NCI-H2227 treated with DMSO at 0.1 percent for 48 hours (cell line): ENCODE measurements at places on chromosomes 1 and 21.

DNA sequence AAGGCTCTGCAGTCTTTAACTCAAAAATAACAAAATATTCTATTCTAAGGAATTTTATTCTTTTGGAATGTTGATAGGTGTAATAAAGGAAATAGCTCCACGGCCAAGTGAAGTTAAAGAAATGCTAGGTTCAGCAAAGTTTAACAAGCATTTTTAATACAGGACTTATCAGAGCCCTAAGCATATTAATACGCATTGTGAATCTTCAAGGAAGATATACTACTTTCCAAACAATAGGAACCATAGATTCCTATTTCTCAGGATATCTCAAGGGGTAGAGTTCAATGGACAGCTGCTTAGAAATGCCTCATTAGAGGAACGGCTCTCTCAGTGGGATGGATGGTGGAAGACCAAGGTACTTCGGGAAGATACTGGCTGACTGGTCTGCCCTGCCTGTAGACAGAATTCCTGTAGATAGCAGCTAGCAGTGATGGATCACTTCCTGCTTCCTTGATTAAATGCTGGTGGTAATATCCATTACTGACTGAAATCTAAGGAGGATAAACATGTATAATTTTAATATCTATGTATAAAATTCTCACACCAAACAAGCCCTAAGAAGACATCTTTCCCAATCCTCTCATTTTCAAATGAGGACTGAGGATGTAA, 8.1 kb upstream of the LRRC8C start:
- no peak for DNase-seq

- peak; percentile 22 for DNase-seq
These were observed 77.0 kb downstream of the MORN1 start for GRCh38 chr1:2314273-2314802.

GRCh38 chr1:151718011-151718431, 1.4 kb upstream of the CELF3 start:
- no peak for DNase-seq

GRCh38 chr1:117136749-117137148, 15.2 kb upstream of the TRIM45 start:
- no peak for DNase-seq

DNA sequence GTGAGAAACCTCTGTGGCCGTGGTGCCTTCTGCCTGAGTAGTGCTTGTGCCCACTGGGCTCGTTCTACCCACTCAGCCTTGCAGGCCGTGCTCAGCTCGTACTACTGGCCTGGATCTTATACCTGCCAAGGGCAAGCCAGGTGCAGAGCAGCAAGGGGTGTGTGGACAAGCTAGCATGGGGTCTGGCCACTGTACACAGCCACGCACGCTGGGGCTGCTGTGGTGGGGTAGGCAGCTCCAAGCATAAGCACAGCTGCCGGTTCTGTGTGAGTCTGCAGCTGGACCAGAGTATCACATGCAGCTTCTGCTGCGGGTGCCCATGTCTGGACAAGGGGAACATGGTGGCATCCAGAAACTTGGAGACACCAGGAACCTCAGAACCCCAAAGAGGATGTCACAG, 16.4 kb downstream of the FAM20B start:
- no peak for DNase-seq

DNA sequence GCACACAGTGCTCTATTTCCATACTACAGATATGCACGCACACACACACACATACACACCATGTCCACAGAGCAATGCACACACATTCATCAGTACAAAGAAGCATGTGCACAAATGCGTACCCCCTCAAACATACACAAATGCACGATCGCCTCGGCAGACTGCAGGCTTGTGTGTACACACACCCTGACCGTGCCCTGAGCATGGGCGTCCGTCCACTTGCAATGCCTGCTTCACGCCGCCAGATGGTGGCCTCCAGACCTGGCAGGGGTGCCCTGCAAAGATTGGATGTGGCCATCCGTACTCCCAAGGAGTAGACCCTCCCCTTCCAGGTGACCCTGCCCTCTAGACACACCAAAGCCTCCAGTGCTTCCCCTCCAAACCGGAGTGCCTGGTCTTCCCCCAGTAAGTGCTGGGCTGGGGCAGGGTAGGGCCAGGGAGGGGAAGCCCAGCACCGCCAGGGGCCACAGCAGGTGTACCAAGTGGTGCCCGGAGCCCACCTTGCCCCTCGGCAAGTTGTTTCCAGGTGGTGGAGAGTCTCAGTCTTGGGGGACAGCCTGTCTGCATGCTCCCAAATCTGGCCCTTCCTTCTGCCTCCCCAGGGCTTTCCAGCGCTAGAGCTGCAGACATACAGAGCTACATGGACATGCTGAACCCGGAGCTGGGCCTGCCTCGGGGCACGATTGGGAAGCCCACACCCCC, 20.6 kb downstream of the ESPN start:
- DNase-seq: no peak

DNA sequence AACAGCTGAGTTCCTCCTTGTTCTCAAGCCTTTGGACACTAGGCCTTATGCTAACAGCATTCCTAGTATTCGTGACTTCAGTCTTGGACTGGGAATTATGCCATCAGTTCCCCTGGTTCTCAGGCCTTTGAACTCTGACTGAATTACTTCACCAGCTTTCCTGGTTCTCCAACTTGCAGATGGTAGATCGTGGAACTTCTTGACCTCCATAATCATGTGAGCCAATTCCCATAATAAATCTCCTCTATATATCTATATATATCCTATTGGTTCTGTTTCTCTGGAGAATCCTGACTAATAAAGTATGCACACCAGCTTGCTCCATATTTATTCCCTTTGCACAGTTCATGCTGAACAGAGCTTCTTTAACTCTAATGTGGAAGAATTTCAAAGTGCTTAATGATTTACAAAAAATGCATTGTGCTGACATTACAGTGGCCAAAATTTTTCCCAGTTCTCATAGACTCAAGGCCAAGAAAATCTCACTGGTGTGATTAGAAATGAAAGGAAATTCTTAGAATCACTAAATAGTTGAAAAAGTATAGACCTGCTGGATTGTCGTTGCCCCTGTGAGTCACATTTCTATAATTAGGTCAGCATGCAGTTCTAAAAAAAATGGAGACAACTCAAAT, 462.9 kb upstream of the ADAMTS5 start:
- DNase-seq: no peak

- no peak for DNase-seq
These were observed 172.5 kb upstream of the GJB5 start for GRCh38 chr1:34582356-34582755.

GRCh38 chr1:9127395-9128165, 1.3 kb downstream of the GPR157 start:
- no peak for DNase-seq

- no peak for DNase-seq
These were observed 10.1 kb upstream of the SERBP1 start for GRCh38 chr1:67440339-67440738.

DNA sequence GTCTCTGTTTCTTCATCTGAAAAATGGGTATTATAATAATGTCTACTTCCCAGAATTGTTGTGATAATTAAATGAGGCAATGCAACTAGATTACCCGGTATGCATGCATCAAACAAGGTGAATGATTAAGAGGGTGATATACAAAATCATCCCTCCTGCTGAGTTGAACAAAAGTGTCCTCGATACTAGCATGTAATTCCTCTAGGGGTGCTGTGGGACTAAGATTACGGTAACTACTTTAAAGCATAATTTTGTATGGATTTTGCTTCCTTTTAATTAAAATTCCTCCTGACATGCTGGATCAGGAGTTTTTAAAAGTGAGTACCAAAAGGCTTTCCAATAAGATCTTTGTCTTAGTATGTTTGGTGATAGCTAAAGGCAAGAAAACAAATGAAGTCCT, 98.7 kb upstream of the PRMT6 start:
- DNase-seq: no peak

DNA sequence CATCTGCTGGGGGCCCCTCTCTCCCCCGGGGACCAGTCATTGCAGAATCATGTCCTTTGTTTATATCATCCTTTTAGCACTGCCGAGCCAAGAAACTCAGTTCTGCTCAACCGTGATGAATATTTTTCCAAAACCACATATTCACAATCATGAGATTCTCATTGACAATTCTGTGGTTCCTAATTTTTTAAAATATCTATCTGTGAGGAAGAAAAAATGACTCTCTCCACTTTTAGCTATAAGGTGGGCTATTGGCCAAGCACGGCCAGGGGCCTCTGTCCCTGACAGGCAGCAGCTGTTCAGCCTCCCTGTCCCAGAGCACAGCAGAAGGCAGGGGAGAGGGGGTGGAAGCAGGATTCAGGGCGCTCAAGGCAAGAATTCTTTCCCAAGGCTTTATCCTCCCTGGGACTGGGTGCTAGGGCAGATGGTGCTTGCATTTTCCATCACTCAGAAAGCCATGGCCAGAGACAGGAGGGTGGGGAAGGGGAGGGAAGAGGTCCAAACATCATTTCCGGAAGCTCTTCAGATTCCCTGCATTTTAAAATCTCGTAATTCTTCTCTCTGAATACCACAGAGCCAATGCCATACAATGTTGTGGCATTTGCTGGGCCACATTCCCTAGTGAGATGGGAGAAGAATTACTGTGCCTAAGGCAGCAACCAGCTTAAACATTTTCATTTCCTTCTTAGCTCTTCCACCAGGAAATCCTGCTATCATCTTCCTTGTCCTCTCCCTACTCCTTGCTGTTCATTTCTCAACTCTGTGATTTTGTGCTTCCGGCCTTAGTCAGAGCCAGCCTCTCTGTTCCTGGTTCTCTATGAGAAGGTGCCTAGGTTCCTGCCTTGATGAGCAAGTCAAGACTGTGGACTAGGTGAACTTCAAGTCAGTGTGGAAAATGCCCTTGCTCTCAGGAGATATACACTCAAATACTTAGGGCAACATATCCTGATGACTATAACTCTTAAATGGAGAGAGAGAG, 60.3 kb downstream of the KCNJ6 start:
- no peak for DNase-seq

DNA sequence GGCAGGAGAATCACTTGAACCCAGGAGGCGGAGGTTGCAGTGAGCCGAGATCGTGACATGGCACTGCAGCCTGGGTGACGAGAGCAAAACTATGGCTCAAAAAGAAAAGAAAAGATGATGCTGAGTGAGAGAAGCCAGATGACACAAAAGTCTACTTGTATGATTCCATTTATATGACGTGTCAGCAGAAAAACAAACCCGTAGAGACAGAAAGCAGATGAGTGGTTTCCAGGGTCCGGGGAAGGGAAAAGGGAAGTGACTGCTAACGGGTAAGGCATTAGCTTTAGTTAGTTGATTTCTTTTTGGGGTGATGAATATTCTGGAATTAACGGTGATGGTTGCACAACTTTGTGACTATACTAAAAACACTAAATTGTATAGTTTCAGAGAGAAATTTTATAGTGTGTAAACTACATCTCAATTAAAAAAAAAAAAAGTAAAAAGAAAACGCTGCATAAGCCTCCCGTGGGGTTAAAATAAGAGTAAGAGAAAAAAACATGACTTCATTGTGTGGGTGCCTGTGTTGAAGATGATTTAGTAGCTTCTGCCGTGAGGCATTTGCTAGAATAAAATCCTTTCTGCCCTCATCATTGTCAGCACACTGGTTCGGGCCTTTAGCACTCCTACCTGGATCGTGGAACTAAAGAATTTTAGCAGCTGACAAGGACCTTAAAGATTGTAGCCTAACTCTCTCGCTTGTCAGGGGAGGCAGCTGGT, 24.7 kb upstream of the ATP5PO start:
- DNase-seq: no peak

DNA sequence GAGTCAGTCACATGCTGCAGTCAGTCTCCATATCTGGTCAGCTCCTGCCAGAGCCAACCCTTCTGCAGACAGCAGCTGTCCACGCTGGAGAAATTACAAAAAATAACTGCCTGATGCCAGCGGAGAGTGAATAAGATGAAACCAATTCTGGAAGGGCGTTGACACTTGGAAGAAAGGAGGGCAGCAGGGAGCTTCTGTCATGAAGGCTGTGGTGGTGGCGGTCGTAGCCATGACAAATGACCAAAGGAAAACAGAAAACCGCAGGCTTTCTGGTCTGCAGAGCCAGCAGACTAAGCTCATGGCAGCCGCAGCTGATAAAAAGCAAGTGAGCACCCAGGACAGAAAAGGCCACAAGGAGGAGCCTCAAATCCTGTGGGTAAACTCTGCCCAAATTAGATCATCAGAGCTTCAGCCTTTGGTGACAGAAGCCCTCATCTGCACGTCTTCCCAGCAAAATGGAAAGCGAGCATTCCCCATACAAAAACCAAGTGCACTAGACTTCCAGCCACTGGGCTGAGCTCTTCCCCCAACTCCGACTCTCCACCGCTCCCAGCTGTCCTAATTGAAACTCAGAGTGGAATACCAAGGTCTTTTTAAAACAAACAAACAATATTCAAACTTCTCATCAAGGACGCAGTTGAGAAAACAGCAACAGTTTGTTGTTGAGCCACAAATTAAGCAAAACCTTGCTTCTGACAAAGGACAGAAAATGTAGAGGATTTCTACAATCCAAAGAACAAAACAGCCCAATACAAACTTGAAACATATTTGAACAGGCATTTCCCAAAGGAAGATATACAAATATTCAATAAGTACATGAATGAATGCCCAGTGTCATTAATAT, 28.7 kb downstream of the RSPH1 start:
- DNase-seq: no peak

- no peak for DNase-seq
These were observed 647 bp downstream of the S100A8 start for GRCh38 chr1:153389973-153390879.

DNA sequence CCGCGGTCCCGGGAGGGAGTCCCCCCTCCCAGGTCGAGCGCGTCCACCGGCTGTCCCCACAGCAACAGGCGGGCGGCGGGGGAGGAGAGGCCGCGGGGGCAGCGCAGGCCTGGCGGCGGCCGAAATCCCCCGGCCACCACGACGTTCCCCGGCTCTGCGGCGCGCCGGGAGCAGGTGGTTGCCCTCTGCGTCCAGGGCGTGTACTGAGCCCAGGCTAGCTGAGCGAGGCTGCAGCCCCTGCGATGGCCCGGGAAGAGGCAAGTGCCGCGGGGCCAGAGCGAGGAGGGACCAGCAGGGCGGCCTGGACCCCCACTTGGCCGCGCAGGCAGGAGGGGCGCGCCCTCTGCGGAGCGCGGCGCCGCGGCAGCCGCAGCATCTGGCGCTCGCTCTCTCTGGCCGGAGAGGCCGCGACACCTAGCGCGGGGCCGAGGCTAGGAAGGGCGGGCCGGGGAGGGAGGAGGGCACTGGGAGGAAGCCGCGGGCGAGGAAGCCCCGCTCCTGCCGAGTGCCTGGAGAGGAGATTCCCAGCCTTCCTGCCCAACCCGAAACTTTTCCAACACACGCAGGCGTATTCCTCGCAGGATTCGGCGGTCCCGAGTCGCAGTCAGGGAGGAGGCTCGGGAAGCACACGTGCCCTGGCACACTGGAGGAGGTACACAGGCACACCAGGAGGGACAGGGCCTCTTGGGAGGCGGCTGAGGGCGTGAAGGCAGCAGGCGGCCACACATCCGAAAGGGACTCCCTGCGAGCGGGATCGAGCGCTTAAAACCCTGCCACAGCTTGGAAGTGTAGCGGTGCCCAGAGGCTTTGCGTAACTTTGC, 4.9 kb upstream of the PROX1 start:
- no peak for DNase-seq

DNA sequence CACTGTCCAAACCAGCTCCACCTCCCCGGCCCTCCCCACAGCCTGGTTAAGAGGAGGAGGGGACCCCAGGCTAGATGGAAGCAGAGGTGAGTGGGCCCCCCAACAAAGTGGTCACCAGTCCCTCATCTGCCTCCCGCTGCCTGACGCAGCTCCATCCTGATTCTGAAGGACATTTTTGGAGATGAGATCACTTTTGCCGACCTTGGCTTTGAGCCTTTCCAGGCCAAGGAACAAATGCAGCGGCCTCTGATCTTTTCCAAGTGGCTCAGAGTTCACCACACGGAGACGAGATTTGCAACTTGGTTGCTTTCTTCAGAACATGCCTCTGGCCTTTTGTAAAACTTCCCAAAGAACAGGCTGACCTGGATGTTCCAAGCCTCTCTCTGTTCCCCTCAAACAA, 223.1 kb downstream of the NPHP4 start:
- no peak for DNase-seq
